Kidney epithelial cell (primary cell): ENCODE measurements at places on chromosomes 16 and 17. TPM values are rescaled to one million over a fixed set of nuclear protein-coding genes. Genes with fewer than 3 reads are reported as not detected.

GRCh38 chr16:68351991-68352431 is 41.2 kb downstream of the PRMT7 start:
- no peak for DNase-seq

DNA sequence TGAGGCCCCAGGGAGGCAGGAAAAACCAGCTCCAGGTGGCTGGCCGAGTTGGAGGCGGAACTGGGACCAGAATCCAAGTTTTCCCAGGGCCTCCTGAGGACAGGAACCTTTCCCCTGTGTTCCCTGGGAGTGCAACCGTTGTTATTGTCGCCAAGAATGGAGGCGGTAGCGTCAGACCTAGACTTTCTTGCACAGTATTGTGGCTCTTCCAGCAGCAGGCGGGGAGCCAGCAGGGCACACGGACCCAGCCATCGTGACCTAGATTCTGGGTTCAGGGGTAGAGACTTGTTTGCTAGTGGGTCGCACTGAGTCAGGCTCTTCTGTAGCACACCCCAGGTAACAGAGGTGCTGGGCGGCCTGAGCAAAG is 667 bp upstream of the KIF19 start:
- no peak for DNase-seq

DNA sequence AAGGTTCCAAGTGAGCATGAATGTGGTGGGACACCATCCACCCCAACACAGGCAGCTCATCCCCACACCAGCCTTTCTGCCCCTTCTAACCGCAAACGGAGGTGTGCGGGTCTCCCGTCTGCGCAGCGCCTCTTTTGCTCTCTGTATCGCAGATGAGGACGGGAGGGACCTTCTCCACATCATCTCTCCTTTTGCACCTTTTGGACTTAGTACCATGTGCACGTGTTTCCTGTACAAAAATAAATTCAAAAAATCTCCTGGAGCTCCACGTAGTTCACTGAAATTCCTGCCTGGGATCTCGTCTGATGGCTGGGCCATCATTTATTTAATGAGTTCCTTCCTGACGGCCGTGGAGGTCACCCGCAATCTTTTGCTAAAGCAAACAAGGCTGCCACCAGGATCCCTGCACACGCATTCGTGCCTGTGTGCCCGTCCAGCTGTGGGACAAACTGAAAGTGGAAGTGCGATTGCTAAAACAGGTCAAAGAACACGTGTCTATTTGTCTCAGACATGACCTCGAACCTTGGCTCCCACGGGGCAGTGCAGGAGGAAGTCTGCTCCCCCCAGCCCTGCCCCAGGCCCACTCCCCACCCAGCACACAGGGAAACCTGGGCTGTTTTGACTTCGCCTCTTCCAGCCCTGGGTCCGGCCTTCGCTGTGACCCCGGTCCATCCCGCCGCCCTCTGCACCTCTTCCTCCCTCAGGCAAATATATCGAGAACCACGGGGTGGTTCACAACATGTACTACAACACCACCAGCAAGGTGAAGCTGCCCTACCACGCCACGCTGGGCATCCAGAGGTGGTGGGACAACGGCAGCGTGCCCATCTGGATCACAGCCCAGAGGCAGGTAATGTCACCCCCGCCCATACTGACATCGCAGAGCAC is 2.3 kb downstream of the ENPP7 start:
- DNase-seq = no peak

DNA sequence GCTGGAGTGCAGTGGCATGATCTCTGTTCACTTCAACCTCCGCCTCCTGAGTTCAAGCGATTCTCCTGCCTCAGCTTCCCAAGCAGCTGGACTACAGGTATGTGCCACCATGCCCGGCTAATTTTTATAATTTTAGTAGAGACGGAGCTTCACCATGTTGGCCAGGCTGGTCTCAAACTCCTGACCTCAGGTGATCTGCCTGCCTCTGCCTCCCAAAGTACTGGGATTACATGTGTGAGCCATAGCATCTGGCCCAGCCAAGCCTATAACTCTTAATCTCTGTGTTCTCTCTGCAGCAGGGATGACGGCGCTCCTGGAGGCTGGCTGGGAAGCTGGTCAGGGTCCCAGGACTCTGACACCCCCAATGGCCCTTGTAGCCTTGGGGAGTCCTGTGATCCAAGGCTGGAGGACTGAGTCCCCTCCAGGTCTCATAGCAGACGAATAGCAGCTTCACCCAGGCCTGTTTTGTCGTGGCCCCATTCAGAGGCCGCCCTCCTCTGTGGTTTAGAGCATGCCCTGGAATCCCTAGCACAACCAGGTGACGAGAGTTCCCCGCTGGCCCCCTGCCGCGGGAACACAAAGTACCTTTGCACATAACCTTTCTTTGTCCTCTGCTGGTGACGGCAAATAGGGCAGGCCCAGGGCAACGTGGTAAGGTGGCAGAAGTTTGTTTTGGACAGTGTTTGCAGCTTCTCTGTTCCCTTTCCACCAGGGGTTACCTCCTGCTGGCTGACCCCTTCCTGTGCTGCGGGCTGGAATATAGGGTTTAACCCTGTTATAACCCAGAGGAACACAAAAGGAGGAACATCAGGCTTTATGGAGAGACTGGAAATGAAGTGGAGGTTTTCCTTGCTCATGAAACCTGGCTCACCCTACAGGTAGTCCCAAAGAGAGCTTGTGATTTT is 43.0 kb upstream of the TOB1 start:
- DNase-seq = no peak

DNA sequence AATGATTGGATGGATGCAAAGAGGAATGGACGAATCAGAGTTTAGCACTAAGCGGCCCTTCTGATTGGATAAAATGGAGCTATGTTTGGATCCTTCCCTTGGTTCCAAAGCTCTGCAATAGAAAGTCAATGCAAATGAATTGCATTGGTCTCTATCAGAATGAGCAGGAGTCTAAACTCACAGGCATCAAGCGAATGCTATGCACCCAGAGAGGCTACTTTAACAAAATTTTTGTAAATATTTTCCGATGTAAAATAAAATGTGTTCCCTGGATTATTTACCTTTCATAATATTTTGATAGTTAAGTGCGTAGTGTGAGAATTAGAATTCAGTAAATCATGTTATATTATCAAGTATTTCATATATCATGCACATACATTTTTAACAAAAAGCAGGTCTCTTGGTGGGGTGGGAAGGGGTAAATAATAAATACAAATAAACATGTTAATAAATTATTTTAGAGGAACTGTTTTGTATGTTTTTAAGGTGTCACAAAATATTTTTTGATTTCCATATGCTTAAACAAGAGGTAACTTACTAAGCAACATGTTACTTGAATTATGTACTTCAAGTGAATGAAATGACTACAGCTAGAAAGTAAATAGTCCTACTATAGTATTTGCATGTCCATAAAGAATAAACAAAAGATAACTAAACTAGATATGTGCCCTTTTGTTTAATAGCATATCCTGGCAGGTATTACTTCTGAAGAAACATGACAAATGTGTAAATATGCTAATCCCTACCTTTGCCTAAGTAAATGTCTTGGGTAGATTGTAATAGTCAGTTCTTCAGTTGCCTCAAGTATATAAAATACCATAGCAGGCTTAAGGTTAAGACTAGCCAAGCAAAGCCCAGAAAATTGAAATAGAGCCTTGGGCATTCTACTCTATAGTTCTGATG is 4.4 kb upstream of the UNK start:
- DNase-seq = no peak

DNA sequence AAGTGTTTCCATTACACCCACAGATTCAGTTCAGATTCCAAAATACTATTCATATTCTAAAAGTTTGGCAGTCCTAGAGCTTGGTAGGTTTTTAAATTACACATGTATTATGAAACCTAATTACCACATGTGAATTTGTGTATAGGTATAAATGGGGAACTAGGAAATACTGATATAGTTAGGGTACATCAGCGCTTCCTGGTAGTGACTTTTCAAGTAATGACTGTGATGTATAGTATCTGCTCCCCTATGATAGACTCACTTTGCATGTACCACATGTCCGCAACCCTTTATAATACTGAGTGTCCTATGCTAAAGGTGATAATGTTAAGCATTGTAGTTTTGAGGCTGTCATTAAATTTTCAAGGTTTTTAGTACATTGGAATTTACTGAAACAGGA is 22.9 kb downstream of the CDK12 start:
- no peak for DNase-seq

DNA sequence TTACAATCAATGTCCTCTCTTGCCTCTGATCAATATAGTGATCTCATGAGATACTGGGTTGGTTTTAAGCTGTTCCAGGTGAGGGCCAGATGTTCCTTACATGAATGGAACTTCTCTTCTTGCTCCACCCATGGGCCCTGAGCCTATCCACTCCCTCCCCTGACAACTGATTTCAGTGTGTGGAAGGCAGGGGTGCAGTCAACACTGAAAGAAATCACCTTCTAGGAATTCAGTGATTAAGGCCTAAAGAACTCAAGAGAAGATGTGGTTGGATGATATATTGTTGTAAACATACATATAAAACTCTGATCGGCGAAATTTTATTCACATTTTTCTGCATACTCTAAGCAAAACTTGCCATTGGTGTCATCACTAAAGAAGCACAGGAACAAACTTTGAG is 6.7 kb upstream of the GOSR2 start:
- DNase-seq = no peak

DNA sequence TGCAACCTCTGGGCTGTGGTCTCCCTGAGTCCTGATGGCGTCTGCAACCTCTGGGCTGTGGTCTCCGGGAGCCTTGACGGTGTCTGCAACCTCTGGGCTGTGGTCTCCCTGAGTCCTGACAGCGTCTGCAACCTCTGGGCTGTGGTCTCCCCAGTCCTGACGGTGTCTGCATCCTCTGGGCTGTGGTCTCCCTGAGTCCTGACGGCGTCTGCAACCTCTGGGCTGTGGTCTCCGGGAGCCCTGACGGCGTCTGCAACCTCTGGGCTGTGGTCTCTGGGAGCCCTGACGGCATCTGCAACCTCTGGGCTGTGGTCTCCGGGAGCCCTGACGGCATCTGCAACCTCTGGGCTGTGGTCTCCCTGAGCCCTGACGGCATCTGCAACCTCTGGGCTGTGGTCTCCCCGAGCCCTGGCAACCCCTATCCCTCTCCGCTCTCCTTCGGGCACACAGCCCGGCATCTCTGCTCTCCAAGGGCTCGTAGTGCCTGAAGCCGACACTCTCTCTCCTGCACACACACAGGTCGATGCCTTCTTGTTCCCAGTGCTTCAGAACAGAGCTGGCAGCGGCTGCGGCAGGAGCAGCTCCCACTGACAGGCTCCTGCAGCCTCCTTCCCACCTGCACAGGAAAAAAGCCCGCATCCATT is 45.6 kb downstream of the METRNL start:
- DNase-seq = no peak

DNA sequence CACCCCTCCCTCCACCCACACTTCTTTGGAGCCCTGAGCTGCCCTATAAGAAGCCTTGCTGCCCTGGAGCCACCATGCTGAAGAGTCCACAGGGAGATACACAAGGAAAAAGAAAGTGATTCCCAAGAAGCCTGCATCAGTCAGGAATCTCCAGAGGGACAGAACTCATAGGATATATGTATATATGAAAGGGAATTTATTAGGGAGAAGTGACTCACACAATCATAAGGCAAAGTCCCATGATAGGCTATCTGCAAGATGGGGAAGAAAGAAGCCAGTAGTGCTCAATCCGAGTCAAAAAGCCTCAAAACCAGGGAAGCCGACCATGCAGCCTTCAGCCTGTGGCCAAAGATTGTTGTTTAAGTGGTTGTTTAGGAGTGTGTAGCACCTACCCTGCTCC is 87.9 kb downstream of the TMEM114 start:
- DNase-seq = no peak

- no peak for DNase-seq
Measured at GRCh38 chr16:4937782-4938682, 1.1 kb upstream of the PPL start.

GRCh38 chr17:77009877-77010276 is 130.9 kb upstream of the SEC14L1 start:
- DNase-seq = no peak

- no peak for DNase-seq
Measured at GRCh38 chr16:76748461-76749348, 442.3 kb upstream of the MON1B start.

GRCh38 chr17:6712854-6713129 is 377 bp downstream of the SLC13A5 start:
- DNase-seq = no peak

- no peak for DNase-seq
Measured at GRCh38 chr16:66127459-66128370, 238.8 kb upstream of the CDH5 start.

DNA sequence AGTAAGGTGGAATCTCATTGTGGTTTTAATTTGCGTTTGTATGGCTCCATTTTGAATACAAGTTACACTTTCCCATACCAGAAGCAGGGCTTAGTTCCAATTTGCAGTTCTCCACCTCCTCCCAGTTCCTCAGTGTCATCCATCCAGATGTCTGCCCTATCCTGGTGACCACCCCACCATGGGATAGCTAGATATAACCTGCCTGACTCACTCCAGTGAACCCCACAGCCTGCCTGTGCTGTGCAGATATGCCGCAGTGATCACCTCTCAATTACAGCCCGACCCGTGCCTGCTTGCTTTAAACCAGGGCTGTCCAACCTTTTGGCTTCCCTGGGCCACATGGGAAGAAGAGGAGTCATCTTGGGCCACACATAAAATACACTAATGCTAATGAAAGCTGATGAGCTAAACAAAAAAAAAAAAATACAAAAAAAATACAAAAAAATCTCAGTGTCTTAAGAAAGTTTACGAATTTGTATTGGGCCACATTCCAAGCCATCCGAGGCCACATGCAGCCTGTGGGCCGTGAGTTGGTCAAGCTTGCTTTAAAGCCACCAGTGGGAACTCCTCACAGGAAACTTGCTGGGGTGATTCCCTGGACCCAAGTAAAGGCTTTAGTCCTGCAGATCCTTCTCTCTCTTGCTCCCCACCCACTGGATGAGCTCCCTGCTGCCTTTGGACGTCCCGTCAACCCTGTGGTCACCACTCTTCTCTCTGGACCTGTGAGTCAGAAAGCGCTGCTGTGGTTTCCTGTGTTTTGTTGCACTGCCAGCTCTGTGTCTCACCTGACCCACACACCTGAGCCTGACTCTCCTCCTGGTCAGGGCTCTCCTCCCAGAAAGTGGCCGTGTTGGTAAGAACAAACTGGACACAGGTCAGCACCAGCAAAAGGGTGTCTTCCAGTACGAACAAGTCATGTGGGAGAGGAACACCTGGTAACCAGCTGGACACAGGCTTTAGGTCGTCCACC is 83.0 kb downstream of the EMP2 start:
- no peak for DNase-seq

DNA sequence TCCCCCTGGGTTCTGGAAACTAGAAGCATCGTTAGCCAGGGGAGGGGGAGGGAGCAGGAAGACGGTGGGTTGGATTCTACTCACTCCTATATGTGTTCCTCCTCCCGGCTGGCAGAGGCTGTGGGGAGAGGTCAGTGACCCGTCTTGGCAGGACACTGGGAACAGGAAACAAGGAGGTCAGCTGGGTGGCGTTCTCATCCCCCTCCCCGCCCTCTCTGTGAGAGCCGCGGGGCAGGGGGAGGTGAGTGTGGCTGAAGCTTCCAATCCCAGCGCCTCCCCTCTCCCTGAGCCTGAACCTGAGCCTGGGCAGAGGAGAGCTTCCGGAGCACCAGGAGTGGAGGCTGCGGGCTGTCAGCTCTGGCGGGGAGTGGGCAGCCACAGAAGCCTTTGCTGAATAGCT is 12.5 kb downstream of the GPRC5C start:
- no peak for DNase-seq

KRTAP9-4 gene
- not detected in 2 replicates for total RNA-seq

HS3ST2 gene
- total RNA-seq = 2.5 and 2.8 TPM in 2 replicates

CRHR1 gene
- not detected in 2 replicates for total RNA-seq

ARHGAP27 gene
- 36.4 and 51.6 TPM in 2 replicates for total RNA-seq

GRAP gene
- total RNA-seq = 1.2 and 1.6 TPM in 2 replicates

HBM gene
- not detected in 2 replicates for total RNA-seq

ABCC11 gene
- total RNA-seq = not detected in 2 replicates

TMC8 gene
- total RNA-seq = 5.5 and 6.4 TPM in 2 replicates

TEKT5 gene
- total RNA-seq = 0.04 and 0.27 TPM in 2 replicates
